GM13977 (cell line): ENCODE measurements at places on chromosomes 11 and 22.

DNA sequence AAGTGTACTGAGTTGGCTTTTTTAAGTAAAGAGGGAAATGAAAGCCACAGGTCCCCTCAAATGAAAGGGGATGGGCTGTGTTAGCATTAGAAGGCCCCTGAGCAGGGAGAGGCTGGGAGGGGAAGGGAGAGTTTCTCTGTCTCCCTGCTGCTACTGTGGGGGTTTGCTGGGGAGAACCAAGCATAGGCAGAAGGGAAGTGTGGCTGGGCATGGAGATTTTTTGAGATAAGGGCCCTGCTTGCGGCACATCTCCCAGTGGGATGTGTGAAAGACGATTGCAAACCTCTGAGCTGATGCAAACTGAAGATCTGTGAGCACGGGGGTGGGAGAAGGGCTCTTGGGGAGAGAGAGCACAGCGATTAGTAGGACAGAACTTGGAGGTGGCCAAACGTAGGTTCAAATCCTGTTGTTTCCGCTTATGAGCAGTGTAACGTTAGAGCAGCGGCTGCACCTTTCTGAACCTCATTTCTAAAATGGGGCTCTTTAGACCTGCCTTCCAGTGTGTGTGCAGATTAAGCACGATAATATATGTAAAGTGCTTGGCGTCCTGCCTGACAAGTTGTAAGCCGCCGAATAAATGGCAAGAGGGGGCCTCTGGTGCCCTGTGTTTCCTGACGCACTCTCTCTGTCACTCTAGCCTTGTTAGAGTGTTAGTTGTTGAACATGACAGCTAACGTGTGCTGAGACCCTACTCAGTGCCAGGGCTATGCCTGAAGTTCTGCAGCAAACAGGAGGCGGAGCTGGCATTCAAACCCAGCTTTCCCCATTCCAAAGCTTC, 122.3 kb downstream of the GRIK4 start:
- DNase-seq = no peak

GRCh38 chr11:35814720-35815305, 129.0 kb upstream of the LDLRAD3 start:
- no peak for DNase-seq

GRCh38 chr11:117823946-117824420, 561 bp downstream of the FXYD2 start:
- no peak for DNase-seq

- no peak for DNase-seq
Observed at GRCh38 chr11:9143721-9144120, 52.3 kb upstream of the SCUBE2 start.

GRCh38 chr22:40330615-40331014, 15.7 kb upstream of the ADSL start:
- no peak for DNase-seq

DNA sequence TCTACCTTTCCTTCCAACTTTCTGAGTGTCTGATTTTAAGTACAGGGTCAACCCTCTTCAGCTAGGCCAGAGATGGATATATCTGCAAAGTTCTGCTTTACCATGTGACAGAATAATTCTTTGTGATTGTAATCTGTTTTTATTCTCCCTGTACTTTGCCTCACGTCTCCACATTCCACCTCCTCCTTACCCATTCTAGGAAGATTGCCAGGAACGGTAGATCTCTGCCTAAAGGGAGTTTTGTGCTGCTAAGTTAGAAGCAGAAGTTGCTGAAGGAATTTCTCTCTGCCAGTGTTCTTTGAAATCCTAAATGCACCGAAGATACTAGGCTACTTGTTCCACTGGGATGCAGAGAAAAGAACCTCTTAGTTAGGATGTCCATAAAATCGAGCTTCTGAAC, 20.7 kb upstream of the FAM181B start:
- DNase-seq = no peak

GRCh38 chr22:19815093-19815822, 39.4 kb downstream of the GNB1L start:
- no peak for DNase-seq

DNA sequence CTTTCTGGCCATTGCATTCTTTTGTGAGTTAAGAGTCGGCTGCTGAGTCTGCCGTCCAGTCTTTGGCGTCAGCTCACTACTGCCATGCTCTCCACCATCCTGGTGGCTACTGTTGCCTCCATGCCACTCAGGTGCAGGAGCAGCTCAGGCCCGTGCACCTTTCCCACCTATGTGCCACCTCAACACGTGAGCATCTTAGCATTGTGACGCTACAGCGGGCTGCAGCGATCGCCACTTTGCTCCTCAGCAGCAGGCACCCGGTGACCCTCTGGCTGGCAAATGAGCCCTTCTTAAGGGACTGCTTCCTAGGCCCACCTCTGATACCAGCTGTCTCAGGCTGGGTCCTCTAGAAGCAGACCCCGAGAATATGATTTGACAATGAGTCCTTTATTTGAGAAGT, 11.5 kb upstream of the KMT5B start:
- no peak for DNase-seq

- DNase-seq = no peak
Observed at GRCh38 chr11:120712014-120712413, 200.5 kb downstream of the GRIK4 start.

GRCh38 chr11:116731097-116731761, 41.6 kb downstream of the BUD13 start:
- DNase-seq = no peak

GRCh38 chr22:43537019-43537585, 125.3 kb downstream of the MPPED1 start:
- DNase-seq = no peak

DNA sequence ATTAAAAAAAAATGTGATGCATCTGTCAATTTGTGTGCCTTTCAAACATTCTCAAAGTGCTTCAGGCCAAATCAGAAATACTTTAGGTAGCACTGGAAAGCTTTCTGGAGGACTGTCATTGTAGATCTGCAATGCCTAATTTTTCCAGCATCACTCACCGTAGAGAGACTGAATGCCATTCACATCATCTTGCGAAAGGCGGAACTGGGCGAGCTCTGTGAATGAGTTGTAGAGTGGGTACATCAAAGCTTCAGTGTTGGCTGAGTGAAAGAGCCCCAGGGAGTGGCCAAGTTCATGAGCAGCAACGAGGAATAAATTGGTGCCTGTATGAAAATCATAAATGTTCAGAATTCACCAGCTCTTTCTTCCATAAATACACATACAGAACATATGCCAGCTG, 4.0 kb downstream of the MMP10 start:
- DNase-seq = no peak

GRCh38 chr11:102225689-102226568, 91.4 kb upstream of the BIRC3 start:
- DNase-seq = no peak

DNA sequence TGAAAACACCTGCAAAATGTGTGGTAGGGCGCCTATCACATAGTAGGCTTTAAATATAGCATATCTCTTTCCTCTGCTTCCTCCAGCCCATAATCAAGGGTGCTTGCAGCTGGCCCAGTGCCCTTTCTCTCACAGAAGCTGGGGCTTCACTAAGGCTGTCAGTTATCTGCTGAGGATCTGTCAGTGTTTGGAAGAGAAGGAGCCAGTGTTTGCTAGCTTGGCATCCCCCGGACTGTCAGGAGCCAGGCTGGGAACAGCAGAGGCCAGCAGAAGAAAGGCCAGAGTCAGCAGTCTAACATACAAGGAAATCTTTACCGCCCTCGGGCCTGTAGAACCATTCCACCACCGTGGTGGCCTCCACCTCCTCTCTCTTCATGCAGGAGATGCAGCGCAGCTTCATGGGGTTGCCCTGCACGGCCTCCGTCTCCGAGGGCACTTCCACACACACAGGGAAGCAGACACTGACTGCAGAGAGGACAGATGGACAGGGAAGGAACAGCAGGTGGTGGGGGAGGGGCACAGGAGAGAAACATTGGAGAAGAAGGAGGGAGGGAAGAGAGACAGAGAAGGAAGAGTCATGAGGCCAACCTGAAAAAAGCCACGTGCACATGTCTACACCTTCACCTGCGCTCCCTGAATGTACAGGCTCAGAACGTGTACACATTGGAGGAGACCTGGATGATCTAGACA, 9.0 kb downstream of the SCN3B start:
- no peak for DNase-seq

DNA sequence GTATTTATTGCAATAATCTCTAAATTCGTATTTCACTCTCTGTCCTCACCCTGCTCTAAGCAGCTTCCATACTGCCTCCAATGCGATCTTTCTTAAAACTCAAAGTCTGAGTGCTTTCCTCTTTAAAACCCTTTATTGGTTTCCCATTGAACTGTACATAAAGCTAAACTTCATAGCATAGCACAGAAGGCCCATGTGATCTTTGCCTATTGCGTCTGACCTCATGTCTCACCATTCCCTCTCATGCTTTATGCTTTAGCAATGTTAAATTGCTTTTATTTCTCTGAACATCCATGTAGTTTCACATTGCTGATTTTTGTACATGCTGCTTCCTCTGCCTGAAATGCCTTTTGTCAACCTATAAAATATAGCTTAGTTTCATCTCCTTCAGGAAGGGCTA, 28.4 kb downstream of the ZDHHC13 start:
- no peak for DNase-seq

- DNase-seq = no peak
Observed at GRCh38 chr11:108518581-108518980, 20.4 kb upstream of the POGLUT3 start.

- DNase-seq = no peak
Observed at GRCh38 chr11:67435727-67436458, 1.6 kb downstream of the PTPRCAP start.

GRCh38 chr11:73393479-73394415, 17.5 kb downstream of the RELT start:
- DNase-seq = peak; percentile 89

DNA sequence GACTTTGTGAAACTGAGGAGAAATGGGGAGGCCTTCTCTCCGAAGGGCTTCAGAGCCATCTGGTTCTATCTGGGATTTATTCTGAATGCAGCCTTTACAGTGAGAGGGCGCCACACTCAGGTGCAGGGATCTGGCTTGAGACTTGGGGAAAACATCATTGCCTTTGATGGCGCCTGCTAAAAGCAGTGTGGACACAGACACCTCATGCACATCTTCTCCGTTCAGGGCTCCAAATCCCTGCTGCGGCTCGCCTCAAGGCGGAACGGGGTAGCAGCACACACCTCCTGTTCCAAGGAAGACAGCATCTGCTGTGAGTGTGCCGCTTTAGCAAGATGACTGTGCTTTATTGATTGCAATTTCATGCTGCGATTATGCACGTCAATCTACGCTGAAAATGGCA, 37.1 kb upstream of the OLFML1 start:
- DNase-seq = no peak

- no peak for DNase-seq
Observed at GRCh38 chr11:22491555-22492225, 133.9 kb downstream of the FANCF start.

- no peak for DNase-seq
Observed at GRCh38 chr11:46979358-46979757, 42.8 kb downstream of the CSTPP1 start.

DNA sequence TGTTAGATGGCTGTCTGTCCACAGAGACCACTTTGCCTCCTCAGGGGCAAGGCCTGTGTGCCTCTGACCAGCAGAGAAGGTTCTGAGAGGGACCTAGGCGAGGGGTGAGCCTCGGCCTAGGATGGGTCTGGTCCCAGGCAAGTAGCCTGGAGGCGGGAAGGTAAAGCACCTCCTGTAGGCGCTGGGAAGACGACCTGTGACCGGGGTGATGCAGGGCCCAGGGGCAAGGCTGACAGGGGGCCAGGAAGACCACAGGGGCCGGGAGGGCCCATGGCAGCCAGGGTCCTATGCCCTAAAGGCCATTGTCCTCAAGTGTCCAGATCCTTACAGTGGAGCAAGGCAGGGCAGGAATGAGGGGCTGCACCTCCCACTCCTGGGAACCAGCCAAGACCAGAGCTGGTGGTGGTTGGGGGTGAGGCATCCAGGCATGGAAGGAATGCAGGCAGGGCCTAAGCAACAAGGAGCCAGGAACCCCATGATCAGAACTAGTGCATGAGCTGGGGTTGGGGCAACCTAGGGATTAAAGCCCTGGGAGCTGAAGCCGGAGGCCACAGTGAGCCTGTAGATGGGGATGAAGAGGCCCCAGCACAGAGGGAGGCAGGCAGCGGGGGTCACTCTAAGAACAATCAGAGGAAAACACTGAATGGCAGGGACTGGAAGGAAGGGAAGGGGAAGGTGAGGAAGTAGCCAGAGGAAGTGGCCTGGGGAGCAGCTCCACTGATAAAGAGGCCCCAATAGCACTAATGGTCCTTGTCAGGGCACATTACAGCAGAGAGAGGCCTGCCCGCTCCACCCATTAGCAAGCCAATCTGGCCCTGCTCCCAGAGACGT, 32.9 kb upstream of the KLHL35 start:
- no peak for DNase-seq

- no peak for DNase-seq
Observed at GRCh38 chr11:12525466-12526055, 148.2 kb downstream of the PARVA start.

GRCh38 chr22:31400023-31400397, 606 bp downstream of the DRG1 start:
- DNase-seq = peak; percentile 7

DNA sequence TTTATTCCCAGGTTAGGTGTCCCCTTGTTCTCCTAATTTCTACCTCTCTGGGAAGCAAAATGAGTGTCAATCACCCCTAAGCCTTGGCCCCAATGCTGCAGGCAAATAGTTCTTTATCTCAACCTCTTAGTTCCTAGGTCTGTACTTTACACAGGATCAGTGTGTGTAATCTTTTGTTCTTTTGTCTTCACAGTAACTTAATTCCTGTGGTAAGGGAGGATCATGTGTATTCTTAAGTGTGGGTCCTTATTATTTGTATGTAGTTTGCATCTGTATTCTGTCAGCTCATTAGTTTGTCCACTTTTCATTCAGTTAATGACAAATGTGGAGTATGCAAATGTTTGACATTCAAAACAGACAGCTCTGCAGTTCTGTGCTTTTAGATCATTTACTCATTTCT, 166.7 kb downstream of the FAT3 start:
- no peak for DNase-seq

- no peak for DNase-seq
Observed at GRCh38 chr11:121391914-121392313, 60.2 kb upstream of the SORL1 start.

DNA sequence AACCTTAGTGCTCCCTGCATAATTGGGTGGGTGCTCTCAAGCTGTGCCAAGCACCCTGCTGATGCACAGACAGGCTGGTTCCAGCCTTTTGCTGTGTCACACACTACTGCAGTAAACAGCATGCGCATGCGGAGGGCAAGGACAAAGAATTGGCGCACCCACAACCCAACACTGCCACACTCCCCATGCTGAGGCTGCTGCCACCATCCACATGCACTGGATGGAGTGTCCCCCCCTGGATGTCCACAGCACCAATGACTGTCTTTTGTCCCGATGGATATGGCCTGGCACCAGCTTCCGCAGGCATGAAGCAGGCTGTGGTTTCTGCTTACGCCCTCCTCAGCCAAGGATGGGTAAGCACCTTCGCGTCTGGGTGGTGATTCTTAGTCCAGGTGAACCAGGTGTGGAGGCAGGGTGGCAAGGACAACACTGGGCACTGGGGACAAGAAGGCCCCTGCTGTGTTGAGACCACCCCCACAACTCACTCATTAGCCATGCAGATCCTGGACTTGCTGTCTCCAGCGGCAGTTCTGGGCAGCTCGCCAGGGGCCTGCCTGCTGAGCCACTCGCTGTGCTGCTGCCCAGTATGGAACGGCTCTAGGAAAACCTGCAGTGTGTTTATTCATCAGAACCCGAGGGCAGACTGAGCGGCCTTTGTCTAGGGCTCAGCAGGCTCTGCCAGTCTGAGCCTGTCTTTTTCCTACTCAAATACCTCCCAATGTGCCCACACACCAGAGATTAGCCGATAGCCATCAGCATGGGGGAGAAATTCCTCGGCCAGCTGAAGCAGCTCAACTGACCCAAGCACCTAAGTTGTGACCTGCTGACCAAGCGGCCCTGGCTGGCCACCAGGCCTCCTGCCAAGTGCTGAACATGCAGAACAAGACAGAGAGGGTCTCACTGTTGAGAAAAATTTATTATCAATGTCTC, 8.2 kb upstream of the NAP1L4 start:
- no peak for DNase-seq

- DNase-seq = no peak
Observed at GRCh38 chr11:92123540-92123939, 101.1 kb upstream of the FAT3 start.
